ENCODE measurements at places on chromosomes 13 and 19. TPM values are rescaled to one million over a fixed set of nuclear protein-coding genes. Genes with fewer than 3 reads are reported as not detected.
A peak's percentile ranks its signal among the peaks of the same experiment; 100 is the strongest.

- no peak for DNase-seq
These were observed 46.5 kb upstream of the TFDP1 start for GRCh38 chr13:113537909-113538688.

Gene DPF1
- 3.5 TPM for total RNA-seq

Gene NUDT19
- 14.2 TPM for total RNA-seq

DNA sequence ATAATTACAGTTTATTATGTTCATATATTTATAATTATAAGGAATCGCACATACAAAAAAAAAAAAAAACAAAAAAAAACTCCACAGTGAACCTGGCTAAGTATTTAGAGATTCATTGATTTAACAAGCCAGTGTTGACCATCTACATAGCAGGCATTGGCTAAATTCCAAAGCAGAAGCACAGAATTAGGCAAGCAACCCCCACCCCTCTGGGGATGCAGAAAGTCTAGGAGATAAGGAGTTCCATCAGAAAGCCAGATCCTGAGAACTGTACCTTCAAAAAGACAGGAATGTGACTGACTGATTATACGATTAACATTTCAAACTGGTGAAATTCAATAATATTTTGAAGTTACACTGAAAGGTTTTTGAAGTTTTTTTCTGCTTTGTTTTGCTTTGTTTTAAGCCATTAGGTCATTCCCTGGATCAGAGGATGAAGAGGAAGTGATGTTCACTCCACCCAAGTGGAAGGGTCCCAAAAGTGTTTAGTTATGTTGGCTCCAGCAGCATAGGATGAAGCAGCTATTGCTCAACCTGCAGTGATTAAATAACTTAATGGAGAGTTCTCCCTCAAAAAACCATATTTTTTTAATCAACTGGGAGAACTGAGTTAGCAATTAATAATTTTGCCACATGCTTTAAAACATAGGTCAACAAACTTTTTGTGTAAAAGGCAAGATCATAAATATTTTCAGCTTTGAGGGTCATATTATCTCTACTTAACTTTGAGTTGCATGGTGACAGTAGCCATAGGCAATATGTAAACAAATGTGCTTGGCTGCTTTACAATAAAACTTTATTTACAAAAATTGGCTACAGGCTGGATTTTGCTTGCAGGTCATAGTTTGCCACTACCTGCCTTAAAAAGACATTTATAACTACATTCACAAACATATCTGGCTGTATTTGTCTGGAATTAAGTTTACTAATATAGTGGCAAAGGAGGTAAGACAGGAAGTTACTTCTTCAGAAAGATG, 49.6 kb downstream of the DOCK9 start:
- DNase-seq: peak; percentile 65

DNA sequence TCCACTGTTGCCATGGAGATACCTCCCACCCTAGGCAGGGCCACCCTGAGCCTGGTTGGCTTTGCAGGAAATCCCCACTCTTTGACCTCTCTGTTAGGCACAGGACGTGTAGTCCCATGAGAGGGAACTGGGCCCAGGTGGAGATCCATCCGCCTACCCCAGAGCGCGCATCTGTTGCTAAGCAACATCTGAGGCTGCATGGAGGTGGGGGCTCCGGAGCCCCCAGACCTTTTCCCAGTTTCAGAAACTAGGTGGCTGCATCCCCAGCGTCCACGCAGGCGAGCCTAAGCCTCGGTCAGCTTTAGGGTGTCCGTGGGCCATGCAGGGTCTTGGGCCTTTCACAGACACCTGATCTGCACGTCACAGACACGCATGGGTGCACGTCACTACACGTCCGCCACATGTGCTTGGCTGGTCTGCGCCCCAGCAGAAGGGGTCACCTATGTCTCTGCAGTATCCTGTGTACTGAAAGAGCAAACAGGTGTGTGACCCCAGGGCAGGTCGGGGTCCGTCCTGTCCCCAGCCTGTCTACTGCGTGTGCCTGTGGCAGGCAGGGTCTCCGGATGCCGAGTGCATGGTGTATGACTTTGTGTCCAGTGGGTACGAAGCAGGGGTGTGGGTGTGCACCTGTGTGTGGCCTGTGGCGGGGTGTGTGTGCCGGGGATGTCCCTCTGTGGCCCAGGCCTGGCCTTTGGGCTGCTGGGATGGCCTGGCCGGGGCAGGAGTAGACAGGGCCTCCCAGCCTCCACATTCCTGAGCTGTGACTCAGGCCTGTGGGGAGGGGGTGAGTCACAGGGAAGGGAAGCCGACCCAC, 4.1 kb upstream of the CIRBP start:
- DNase-seq: peak; percentile 88

Gene SBK3
- total RNA-seq: under 0.01 TPM

DNA sequence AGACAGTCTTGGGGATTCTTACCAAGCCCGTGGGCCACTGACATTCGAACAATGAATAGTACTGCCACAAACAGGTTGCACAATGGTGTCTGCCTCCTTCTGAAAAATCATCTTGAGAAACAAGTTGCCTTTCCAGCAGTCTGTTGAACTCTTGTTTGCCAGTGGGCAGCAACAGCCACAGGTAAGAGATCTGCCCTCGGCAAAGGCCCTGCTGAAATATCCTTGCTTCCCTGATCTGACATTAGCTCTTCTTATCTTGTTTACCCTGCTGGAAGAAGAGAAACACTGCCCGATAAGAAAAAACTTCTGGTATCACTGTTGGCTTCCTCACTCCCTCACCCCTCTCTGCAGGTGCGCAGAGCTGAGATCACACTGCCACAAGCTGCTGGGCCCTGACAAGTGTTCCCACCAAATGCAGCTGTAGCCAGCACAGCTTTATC, 2.0 kb downstream of the DOCK9 start:
- DNase-seq: peak; percentile 33

Gene METTL21C
- not detected for total RNA-seq

GRCh38 chr13:100836711-100837110, 162.1 kb upstream of the TMTC4 start:
- DNase-seq: no peak

- DNase-seq: peak; percentile 8
These were observed 83.1 kb upstream of the OXGR1 start for GRCh38 chr13:97077341-97077740.

Gene ELAVL3
- not detected for total RNA-seq

Gene RUVBL2
- 162 TPM for total RNA-seq

Gene ARHGAP45
- 0.43 TPM for total RNA-seq

Gene CEACAM8
- not detected for total RNA-seq

DNA sequence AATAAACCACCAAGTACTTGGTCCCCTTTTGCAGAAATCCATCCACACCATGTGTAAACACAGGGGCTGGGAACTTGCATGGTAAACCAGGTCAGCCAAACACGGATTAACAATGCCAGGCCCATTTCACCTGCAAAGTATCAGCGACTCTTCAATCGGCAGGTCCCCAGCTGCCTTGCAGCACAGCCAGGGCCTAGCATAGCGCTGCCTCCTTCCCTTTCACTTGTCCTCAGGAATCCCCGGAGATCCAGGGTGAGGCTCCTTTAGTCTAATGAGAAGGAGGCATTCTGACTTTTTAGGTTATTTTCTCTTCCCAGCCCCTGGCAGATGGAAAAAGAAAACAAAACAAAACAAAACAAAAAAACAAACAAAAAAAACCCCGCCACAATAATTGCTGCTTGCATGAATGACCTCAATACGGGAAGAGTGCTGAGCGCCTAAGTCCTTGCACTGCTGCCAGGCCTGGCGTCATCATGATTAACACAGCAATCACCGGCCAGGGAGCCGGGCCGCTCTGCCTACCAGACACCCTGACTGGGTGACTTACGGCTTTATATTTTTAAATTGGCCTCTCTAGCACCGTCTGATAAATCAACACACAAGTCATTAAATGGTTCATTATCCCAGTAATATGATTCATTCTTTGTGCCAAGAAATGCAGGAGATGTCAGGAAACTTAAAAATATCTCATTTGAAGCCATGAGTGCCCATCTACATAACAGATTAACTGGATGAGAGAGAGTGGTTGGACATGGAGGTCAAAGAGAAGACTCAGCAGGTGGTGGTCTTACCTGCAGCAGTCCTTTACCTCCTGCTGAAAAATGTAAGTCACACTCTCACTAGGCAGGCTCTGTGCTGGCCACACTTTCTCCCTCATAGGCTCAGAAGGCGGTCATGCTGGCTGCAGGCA, 692.7 kb downstream of the UQCRFS1 start:
- no peak for DNase-seq

Gene SHC2
- total RNA-seq: 0.43 TPM

DNA sequence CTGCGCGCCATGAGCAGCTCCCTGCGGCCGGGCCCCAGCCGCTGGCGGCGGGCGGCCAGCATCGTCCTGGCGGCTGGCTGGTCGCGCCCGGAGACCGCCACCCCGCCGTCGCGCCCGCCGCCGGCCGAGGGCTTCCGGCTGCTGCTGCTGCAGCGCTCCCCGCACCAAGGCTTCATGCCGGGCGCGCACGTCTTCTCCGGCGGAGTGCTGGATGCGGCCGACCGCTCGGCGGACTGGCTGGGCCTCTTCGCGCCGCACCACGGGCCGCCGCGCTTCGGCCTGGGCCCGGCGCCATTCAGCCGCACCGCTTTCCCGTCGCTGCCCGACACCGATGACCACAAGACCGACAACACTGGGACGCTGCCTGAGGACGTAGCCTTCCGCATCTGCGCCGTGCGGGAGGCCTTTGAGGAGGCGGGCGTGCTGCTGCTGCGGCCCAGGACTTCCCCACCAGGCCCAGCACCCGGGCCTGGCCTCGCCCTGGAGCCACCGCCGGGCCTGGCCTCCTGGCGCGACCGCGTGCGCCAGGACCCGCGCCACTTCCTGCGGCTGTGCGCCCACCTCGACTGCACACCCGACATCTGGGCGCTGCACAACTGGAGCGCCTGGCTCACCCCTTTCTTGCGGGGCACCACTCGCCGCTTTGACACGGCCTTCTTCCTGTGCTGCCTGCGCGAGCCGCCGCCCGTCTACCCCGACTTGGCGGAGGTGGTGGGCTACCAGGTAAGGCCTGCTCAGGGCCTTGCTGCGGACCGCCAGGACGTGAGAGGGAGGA, 518 bp downstream of the NUDT19 start:
- peak; percentile 69 for DNase-seq

DNA sequence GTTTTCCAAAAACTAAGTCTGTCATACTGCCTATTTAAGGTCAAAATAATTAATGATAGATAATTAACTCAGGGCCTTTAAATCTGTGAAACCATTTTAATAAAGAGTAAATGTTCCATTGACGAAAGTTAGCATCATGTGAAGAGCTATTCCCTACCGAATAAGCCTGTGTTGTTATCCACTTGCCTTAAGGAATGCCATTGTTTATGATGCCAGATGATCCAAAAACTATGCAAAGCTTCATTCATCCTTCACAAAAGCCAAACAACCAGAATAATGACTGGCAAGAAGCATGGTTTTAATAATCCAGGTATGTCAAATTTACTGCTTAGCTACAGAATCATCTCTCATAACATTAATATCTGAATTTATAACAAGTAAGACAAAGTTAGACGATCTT, 6.5 kb upstream of the GPC6 start:
- DNase-seq: no peak

- DNase-seq: peak; percentile 72
These were observed 96.5 kb downstream of the KL start for GRCh38 chr13:33112766-33113165.

- no peak for DNase-seq
These were observed 325.9 kb downstream of the NDFIP2 start for GRCh38 chr13:79806821-79807220.

DNA sequence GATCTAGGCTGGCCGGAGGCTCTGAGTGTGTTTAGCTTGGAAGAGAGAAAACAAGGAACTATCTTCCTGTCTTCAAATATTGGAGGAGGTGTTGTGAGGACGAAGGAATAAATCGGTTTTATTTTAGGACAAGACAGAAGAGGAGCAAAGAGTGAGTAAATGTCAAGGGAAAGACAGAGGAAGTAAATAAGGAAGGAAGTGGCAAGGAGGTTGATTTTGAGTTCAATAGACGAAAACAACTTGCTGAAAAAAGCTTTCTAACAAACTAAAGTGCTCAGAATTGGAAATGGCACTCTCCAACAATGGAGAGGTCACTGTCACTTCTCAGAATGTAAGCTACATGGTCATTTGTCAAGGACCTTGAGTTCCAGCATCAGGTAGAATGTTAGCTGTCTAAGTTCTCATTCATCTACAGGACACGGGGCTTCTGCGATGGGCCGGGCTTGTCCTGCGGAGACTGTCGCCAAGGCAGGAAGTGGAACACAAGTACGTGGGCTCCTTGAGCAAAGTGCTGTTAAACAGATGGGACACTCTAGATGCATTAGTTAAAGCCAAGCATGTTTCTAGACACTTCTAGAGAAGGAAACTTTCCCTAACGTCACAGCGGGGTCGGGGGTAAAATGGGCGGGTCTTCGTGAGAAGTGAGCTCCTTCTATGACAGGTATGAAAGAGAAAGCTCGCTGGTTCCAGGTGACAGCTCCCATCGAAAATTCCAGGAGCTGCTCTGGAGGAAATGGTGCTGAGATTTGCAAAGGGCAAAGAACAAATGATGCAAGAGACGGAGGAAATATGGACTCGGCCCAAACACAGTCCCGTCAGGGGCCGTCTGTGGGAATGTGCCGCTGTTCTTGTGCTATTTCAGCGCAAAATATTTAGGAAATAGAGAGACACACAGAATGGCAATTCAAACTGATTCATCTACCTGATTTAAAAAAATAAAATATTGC, 103.9 kb upstream of the UBL3 start:
- DNase-seq: no peak

- DNase-seq: no peak
These were observed 631.3 kb downstream of the EFNB2 start for GRCh38 chr13:105904034-105904742.

DNA sequence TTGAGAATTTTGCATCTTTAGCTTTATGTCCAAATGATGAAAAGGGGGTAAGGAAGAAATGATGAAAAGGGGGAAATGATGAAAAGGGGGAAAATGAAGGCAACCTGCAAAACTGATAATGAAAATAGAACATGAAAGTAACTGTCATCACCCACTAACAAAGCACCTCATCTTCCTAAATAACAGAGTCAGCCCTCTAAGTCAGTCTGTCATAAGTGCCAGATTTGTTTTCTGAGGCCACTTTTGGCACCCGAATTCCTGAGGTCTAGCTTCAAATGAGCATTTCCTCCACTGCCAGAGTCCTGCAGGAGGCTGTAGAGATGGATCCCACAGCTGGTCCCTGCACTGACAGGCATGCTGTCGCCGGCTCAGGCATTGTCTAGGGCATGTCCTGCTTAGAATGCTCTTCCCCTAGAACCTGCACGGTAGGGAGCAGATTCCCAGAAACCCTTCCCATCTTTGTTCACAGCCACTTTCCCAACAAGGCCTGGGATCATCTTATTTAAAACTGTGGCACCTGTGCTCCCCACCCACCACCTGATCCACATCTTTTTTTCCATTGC, 25.3 kb downstream of the RAP2A start:
- DNase-seq: no peak

DNA sequence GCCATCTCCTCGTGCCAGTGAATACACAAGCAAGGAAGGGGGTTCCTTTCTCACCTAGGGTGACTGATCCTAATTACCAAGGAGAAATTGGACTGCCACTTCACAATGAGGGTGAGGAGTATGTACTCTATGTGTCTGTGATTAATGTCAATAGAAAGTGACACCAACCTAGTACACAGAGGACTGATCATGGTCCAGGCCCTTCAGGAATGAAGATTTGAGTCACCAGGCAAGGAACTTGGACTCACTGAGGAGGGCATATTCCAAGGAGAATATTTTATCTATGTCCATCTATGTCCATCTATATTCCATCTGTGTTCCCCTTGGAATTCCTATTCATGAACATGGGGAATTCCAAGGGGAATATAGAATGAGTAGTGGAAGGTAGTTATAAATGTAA, 9.2 kb upstream of the ALOX5AP start:
- no peak for DNase-seq

Measured in fibroblast of villous mesenchyme (primary cell).